ENCODE measurements at places on chromosomes 7 and 10.
A peak's percentile ranks its signal among the peaks of the same experiment; 100 is the strongest.

DNA sequence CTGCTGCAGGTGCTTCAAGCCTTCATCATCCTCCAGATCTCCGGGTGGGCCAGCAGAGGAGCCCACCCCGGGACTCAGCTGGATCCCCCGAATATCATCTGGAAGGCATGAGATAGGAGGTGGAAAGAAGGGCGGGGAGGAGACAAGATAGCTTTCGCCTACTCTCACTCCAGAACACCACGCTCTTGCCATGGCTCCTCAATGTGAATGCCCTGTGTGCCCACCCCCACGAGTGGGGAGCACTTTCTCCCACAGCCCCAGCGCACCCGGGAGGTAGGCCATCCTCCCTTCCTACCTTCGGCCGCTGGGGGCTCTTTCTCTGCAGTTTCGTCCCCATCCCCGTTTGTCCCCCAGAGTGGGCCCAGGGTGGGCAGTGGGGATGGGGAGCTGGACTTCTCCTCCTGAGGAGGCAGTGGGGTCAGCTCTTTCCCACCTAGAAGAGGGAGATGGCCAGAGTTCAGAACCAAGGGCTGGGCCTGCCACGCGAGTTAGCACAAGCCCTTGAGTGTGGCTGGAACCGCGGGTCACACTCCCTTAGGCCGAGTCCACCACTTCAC lies 8.9 kb downstream of the GIGYF1 start:
- no peak for DNase-seq

GRCh38 chr7:139094030-139094429 lies 15.5 kb downstream of the ZC3HAV1 start:
- DNase-seq, result no peak

DNA sequence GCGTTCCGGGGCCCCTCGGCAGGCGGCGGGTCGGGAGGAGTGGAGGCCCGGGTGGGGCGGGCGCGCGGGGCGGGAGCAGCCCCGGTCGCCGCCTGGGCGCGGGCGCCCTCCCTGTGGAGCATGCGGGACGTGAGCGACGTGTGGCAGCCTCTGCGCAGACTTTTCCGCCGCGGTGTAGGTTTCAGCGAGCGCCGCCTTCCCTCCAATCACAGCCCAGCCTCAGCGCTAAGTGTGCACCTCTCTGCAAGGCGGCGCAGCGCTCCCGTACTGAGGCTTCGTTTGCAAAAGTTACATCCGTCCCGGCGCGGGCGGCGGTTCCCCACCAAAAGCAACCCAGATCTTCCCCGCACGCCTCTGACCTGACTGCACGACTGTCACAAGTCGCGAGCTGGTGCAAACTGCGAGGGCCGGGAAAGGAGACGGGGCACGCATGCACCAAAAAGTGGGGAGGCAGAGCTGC lies 1.2 kb upstream of the PFKFB3 start:
- peak; percentile 56 for DNase-seq

DNA sequence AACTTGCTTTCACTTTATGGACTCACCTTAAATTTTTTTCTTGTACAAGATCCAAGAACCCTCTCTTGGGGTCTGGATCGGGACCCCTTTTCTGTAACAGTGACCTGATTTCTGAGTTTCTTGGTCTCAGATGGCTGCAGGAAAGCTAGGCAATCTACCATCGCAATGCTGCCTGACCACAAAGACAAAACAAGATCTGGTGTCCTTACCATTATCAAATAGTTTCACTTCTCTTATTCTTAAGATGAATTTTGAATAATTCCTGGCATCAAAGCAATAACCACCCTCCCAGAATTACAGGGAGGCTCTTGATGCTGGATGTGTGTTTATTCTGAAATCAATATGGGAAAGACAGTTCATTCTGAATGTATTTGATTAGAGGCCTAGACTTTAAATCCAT lies 77.4 kb upstream of the FRMD4A start:
- no peak for DNase-seq

- DNase-seq, result no peak
These were observed 43.5 kb upstream of the SORBS1 start for GRCh38 chr10:95604630-95605029.

DNA sequence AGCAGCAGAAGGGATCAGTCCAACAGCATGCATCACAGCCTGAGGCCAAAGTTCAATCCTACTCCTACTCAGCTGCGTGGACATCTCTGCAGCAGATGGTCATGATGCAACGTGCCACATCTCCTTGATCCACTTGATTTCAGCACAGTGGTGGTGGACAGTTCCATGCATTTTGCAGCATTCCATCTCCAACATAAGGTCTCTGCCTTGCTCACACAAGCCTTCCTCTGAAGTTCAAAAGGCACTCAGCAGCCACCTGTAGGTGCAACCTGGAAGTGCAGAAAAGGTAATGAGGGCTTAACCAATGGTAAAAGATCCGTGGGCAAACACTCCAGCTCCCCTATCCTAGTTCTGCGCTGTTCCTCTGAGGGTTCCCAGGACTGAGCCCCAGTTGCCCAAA lies 57.5 kb upstream of the CHCHD3 start:
- no peak for DNase-seq

Measured in nucleus accumbens (tissue), 56 donors.